ENCODE measurements at places on chromosomes 2 and 18.
A peak's percentile ranks its signal among the peaks of the same experiment; 100 is the strongest.

GRCh38 chr18:12839526-12840196 lies 44.4 kb downstream of the PTPN2 start:
- no peak for DNase-seq

- no peak for DNase-seq
Measured at GRCh38 chr18:907115-907884, 2.6 kb downstream of the ADCYAP1 start.

- no peak for DNase-seq
Measured at GRCh38 chr2:148770047-148770446, 105.0 kb upstream of the KIF5C start.

- no peak for DNase-seq
Measured at GRCh38 chr2:133477616-133477990, 90.7 kb downstream of the NCKAP5 start.

DNA sequence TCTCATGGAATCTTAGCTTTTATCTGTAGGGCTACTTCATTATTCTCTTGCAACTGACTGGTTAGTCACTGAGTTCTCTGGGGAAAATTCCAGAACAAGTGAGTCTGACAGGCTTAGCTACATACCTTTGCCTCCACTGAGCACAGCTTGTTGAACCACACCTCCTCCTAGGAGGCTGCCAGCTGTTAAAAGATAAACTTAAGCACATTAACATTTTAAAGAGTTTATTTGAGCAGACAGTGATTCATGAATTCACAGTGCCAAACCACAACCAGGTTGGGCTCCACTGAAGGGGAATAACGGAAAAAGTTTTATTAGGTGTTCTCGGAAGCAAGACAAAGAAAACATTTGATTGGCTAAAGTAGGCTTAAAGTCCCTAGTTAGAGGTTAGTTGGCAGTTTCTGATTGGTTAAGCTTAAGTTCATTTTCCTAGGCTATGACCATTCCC lies 12.5 kb upstream of the SLC38A11 start:
- DNase-seq = no peak

DNA sequence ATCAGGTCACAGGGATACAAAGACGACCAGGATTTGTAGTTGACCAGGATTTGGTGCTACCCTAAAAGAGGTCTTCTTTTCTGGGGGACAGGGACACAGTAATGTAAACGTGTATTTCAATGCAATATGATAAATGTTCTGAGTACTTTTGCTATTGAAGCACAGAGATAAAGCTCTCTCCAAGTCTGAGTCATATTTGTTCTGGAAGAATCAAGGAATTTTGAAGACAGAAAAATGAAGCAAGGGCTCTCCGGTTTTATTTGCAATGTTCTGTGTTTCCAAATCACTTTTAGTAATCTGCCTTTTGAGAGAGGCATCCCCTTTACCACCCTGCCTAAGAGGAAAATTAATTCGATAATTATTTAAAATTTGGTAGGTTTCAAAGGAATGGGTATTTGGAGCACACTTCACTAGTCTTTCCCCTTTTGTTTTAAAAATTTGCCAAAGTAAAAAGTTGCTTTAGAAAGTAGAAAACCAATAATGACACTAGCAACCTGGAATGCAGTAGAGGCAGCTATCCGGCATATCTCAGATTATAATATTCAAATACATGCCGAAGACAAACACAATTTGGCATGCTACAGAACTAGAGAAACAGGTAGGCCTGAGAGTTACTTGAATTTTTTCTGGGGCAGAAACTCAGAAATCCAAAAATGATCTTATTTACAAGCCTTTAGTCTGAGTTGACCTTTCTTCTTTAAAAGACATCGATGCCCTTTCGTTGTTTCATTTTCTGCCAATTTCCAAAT lies 82.7 kb downstream of the MREG start:
- DNase-seq = no peak

DNA sequence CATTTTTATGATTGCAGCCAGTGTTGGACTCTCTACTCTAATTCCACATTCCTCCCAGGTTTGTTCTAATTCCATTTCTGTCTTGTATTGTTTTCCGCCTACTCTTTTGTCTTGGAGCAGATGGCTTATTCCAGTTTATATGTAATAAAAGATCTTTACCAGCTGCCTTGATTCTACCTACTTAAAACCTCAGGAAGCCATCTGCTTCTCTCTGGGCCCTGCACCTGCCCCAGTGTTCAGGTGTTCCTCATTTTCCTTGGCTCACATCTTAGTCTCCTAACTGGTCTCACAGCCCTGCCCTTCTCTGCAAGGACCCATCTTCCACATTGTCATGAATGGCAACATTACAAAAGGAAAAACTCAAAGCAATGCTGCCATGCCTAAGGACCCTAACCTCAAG lies 21.0 kb upstream of the IL37 start:
- no peak for DNase-seq

DNA sequence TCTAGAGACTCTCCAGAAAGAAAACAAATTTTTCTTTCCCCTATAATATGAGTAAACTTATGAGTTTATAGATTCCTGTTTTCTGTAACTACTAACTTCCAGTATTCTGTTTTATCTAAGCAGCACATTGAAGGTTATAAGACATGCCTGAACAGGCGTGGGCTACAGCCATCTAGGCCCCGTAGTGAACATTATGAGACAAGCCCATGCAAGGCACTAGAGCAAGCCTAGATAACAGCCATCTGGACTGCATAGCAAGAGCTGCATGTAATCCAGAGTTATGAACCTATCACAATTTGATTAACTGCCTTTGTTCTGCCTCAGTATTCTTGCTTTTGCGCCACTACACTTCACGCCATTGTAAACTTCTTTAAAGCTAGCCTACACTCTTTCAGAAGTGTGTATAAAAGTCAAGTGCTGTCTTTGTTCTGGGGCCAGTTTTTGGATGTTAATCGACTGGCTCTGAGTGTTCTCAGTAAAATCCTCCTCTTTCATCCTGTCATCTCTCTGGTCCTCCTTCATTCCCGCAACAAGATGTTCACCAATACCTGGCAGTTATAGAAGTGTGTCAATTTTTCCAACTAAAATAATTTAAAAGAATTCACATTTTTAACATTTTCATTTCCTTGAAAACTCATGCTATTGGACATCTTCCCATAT lies 3.0 kb upstream of the SULT1C3 start:
- no peak for DNase-seq

- no peak for DNase-seq
Measured at GRCh38 chr2:207226671-207227061, 60.9 kb upstream of the KLF7 start.

DNA sequence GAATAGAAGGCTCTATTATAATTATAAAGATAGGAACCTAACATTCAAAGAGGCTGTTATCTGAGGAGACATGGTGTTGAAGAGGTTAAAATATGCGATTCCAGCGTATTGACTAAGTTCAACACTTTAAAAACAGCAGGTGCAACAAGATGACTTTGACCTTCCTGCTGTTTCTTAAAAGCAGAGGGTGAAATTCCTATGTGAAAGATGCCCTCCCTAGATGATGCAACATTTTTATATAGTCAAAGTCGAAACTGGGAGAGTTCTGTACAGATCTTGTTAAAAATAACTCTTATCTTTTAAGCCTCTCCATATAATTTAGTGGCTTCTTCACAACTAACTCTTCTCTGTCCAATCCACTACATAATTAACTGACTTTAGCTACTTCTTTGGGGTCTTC lies 4.4 kb upstream of the ACKR3 start:
- DNase-seq = no peak

DNA sequence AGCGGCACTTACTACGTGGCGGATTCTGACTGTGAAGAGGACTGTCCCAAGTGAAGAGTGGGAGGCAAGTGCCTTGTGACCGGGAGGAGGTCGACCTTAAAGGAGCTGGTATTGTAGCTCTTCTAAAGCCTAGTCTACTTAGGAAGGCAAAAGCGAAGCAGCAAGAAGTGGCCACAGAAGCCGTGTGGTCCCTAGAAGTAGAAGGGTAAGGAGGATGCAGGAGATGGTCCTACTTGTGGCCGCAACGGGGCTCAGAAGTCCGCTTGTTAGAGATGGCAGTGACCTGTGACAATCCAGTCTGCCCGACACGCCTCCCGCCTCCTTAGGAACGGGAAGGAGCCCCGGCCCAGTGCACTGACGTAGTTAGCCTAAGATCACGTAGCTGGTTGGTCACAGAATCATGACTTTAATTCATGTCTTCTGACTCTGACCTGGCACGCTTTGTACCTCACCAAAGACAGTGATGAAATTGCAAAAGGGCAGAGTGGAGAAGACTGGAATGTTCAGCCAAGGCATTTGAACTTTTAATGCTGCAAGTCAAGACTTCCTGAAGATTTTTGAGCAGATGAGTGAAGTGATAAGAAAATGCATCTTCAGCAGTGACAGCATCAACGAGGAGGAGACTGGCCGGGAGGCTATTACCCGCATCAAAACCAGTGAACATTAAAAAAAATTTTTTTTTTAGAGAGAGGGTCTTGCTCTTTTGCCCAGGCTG lies 749 bp upstream of the EIF2AK3 start:
- peak; percentile 97 for DNase-seq

DNA sequence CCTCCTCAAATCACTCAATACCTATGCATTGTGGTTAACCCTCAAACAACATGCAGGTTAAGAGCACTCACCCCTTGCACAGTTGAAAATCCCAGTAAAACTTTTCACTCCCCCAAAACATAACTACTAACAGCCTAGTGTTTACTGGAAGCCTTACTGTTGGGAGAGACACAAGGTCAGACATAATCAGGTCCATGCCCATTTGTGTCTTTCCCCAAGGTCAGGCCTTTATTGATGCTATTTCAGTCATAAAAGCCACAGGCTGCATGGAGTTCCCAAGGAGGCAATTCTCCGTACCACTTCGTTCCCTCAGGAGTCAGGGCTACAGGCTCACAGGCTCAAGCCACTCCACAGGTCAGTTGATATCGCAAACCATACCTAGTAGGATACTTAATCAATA lies 180.2 kb downstream of the NCK2 start:
- DNase-seq = no peak

DNA sequence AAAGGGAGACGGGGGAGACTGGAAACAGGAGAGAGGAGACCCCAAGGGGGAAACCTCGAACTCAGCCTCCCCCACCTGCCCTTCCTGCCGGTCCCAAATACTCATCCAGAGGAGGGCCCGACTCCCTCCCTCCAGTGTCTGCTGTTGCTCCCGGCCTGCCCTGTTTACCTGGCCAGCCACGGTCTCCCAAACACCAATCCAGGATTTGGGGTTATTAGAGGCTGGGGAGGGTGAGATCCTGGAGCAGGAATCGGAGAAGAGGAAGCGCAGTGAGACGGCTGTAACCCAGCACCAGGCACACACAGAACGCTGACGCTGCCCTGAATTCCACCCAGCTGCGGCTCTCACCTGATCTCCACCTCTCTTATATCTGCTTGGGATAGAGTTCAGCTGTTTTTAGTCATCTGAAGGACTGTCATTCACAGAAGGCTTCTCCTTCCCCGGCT lies 213.0 kb downstream of the TNS1 start:
- DNase-seq = no peak

DNA sequence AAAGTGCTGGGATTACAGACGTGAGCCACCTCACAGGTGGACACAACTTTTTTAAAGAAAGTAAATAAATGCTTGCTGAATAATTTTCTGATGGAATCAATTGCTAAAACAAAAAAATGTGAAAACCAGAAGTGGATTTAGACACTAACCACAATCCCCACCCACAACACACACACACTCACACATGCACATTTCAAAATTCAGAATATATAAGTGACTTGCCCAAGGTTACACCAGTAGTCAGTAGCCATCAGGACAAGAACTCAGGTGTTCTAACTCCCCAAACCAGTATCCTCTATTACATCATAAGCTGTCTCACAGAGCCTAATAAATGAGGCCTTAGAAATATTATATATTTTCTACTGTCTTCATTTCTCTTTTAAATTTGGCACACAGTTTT lies 1923.6 kb upstream of the PIK3C3 start:
- DNase-seq = no peak

- no peak for DNase-seq
Measured at GRCh38 chr2:157930728-157931127, 54.6 kb upstream of the ACVR1 start.

DNA sequence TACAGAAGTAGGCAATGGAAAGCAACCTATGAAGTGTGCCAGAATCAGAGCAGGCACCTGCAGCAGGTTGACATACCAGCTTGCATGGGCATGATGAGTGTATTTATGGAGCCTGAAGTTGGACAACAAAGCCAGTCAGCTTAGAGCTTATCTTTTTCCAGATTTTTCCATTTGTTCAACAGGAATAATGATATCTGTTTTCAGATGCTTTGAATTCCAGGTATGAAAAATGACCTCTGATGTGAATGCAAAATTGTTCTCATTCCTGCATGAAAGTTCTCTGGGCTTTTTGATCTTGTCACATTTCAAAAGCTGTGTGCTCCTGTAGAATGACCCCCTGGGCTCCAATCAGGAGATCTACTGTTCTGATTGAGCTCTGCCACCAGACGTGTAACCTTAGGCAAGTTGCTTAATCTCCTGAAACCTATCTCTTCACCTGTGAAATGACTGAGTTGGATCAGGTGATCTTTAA lies 38.2 kb upstream of the VIT start:
- DNase-seq = no peak

DNA sequence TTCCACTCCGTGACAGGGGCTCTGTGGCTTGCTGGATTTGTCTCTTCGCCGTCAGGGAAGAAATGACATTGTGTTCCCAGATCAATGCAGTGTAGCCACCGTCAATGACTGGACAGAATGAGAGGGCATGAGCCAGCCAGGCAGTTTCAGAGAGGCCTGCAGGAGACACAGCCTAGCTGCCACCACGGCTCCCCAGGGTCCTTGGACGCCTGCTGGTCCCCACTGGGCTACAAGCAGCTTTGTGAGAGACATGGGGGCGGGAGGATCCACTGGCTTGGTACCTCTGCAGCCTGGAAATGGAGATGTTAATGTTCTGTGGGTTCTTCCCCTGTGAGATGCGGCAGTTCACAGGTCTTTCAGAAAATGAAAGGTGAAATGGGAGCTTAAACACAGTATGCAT lies 12.1 kb upstream of the AMER3 start:
- no peak for DNase-seq

- peak; percentile 79 for DNase-seq
Measured at GRCh38 chr18:22093731-22094357, 75.5 kb upstream of the GATA6 start.

DNA sequence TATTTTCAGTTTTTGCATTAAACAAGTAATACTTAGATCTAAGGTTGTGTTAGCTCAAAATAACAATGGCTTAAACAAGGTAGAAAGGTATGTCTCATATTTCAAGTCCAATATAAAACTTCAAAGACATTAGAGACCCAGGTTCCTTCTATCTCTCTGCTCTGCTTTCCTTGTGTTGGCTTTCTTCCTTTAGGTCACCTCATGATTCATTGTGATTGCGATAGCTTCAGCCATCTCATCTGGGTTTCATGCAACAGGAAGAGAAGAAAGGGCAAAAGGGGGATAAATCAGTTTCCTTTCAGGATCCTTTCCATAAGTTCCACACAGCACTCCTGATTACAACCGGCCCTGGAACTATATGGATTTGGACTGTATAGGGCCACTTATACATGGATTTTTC lies 16.0 kb upstream of the TBR1 start:
- no peak for DNase-seq

- no peak for DNase-seq
Measured at GRCh38 chr2:23497536-23497935, 112.6 kb downstream of the KLHL29 start.

DNA sequence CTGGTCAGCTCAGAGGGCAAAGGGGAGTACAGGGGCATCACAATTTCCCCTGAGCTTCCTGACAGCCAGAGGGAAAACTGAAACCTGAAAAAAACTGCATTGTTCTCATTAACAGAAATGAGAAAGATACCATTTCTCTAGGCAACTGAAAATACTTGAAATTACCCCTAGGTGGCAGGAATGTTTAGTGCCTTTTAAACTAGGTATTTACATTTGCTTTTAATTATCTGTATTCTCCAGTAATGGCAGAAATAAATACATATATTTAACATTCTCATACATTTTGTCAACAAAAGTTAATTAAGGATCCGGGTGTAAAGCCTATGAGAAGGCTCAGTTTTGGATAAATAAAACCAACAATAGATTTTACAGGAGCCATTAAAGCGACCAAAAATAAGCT lies 34.5 kb downstream of the RPL31 start:
- peak; percentile 17 for DNase-seq
